GM12878 (cell line): ENCODE measurements at places on chromosomes 12 and 14.

DNA sequence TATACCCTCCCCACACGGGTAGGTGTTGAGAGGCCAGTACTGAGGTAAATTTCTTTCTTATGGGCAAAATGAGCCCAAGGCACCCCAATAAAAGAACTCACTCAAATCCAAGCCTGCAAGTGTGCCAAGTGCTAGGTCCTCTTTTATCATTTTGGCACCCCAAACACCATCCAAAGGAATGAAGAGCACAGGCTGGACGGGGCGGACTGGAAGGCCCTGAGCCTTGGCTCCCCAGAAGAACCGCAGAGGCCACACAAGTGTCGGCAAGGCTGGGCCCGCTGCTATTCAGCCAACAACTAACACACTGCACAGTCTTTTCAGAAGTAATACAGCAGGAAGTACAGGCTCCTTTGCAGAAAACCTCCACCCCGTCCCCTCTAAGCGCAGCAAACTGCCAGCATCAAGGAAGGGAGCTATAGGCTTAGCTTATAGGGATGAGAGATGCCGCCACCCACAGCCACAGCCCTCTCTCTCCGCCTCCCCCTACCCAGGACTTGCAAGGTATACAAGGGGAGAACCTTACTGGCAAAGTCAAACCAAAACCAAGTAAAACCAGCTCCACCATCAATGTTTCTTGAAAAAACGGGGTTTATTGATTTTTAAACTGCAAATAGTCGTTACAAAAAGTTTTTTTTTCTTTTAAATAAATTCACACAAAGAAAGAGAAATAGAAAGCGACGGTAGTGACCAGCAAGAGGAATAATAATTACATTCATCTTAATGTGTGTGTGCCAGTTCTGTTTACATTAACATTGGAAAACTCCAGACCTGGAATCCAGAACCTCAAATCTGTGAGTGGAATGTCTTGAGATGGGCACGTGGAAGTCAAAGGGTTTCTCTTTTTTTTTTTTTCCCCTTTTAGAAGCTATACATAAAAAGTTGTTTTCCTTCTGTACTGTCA is 5.5 kb downstream of the ZFP36L1 start:
- no peak for DNase-seq

- no peak for DNase-seq
Observed at GRCh38 chr12:108642899-108643654, 9.4 kb upstream of the SELPLG start.

- no peak for DNase-seq
Observed at GRCh38 chr14:101790232-101790631, 28.7 kb downstream of the PPP2R5C start.

DNA sequence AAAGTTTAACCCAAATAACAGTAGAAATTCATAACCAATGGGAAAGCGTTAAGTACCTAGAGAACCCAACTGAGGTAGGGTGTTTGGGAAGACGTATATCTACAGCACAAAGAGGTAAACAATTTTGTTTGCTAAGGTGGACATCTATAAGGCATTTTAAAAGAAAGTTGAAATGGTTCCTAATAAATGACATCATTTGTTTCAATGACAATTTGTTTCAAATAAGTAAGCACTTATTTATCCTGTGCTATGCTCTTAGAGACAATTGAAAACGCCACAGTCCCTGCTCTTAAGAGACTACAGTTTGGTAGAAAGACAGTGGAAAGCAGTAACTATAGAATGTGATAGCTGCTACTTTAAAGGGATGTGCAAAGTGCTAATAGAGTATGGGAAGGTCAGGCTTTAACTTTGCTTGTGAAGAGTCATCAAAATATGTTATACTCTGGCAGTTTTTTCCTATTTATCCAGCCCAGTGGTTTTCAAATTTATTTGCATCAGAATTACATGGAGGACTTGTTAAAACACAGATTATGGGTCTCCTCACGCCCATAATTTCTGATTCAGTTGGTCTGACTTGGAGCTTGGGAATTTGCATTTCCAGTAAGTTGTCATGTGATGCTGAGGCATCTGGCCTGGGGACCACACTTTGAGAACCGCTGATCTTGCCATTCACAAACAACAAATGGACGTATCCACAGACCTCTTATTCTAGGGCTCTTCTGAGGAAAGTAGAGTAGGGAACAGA is 19.6 kb upstream of the SMCO2 start:
- no peak for DNase-seq

DNA sequence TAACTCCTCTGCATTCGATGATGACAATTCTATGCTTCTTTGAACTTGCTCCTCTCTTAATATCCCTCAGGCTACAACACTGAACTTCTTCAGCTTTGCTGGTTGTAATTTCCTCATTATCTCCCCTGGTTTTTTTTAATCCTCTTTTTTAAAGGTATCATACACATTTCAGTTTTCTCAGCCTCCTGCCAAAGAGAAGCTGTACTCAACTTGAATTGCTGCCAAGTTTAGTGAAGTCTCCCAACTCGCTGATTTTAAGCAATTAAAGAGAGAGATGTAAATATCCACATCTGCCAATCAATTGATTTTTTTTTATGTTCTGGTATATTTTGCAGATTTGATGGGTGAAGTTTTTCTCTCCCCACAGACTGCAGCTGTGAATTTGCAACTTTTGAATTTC is 817.8 kb downstream of the GALC start:
- no peak for DNase-seq

DNA sequence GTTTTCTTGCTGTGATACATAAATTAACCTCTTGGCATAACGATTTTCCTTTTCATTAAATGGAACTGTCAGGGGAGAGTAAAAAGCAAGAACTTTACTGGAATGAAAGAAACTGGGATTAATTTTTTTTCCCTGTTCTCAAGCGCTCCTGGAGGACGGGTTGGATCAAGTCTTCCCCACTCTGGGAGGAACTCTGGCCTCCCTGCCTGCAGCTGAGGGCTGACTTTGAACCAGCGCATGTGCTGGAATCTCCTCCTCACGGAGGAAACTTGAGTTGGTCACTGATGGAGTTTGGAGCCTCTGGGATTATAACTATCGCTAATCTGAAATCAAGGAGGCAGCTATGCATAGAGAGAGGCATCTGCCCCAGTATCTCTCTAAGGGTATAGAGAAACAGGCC is 406.4 kb upstream of the TMEM132C start:
- no peak for DNase-seq

GRCh38 chr14:55545779-55546178 is 34.2 kb upstream of the KTN1 start:
- no peak for DNase-seq

GRCh38 chr14:76782115-76782884 is 21.0 kb downstream of the VASH1 start:
- DNase-seq, result no peak

- DNase-seq, result no peak
Observed at GRCh38 chr14:105187935-105188524, 6.9 kb upstream of the NUDT14 start.

DNA sequence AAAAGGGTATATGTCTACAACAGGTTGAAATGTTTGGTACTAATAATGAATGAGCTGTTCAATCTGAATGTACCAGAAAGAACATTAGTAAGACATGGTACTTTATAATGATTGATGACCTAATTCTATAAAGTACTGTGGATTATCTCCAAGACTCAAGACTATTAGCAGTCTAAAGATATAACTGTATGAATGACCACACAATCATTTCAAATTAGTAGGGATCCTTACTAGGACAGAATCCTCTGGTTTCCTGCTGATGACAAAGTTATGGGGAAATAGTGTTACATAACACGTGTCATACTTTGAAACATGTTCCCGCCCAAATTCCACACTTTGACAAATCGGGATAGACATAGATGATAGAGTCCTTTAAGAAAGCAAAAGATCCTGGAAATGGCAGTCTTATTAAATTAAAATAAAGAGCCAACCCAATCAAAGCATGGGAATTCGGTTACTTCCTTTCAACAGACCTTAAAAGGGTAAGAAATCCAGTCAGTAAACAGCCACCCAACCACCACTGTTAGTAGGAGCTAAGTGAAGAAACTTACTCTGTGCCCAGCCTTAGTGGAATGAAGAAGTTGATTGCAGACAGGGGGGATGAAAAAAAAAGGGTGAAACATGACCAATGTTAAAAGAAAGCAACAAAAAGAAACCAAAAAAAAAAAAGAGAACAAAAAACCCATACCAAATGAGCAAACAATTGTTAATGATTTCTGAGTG is 2.8 kb downstream of the VPS29 start:
- DNase-seq, result no peak

- peak; percentile 20 for DNase-seq
Observed at GRCh38 chr12:119938049-119938667, 50.9 kb upstream of the BICDL1 start.

DNA sequence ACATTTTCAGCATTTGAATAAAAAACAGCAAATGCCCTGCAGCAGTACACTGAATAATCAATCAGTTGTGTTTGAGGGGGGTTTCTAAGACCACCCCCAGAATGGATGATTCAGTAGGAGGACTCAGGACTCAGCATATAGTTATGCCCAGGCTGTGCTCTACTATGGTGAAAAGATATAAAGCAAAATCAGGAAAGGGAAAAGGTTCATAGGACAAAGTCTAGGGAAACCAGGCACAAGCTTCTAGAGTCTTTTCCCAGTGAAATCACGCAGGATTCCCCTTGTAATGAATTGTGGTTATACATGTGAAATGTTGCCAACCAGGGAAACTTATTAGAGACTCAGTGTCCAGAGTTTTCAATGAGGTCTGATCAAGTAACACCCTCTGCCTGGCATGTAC is 25.0 kb upstream of the SLC17A8 start:
- DNase-seq, result no peak

DNA sequence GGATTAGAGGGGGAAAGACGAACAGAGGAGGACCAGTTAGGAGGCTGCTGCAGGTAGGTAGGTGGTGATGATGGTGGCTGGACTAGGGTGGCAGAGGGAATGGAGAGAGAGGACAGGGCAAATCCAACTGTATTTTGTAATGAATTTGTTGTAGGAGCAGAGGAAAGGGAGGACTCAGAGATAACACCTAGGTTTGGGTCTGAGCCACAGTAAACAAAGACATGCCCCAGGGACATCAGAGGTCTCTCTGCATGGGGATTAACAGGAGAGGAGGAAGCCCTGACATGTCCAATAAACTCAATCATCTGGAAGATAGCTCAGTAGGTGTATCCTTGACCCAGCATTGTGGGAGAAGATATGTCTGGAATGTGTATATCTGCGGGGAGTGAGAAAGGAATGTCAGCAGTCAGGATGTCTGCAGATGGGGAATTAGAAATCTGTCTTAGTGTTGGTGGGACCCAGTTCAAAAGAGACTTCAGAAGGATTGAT is 4.7 kb upstream of the SLC48A1 start:
- no peak for DNase-seq

- no peak for DNase-seq
Observed at GRCh38 chr14:20469890-20470602, 840 bp downstream of the PNP start.

GRCh38 chr14:68593806-68594536 is 198.9 kb downstream of the ZFP36L1 start:
- no peak for DNase-seq

GRCh38 chr12:41439801-41440200 is 251.7 kb downstream of the PDZRN4 start:
- DNase-seq, result no peak

- DNase-seq, result no peak
Observed at GRCh38 chr12:23954332-23954731, 4.9 kb upstream of the SOX5 start.

- DNase-seq, result no peak
Observed at GRCh38 chr12:92928421-92928961, 604 bp downstream of the EEA1 start.

DNA sequence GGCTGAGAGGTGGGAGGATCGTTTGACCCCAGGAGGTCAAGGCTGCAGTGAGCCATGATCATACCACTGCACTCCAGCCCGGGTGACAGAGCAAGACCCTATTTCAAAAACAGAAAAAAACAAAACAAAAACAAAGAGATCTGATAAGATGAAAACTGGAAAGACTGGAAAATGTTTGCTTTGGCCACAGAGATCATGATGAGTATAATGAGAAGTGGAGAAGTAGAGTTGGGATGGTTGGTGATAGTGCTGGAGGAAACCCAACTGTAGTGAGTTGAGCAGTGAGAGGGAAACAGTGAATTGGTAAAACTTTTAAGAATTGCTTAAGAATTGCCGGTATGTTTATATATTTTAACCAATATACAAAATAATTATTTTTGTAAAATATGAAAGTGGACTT is 39.2 kb downstream of the MON2 start:
- no peak for DNase-seq

DNA sequence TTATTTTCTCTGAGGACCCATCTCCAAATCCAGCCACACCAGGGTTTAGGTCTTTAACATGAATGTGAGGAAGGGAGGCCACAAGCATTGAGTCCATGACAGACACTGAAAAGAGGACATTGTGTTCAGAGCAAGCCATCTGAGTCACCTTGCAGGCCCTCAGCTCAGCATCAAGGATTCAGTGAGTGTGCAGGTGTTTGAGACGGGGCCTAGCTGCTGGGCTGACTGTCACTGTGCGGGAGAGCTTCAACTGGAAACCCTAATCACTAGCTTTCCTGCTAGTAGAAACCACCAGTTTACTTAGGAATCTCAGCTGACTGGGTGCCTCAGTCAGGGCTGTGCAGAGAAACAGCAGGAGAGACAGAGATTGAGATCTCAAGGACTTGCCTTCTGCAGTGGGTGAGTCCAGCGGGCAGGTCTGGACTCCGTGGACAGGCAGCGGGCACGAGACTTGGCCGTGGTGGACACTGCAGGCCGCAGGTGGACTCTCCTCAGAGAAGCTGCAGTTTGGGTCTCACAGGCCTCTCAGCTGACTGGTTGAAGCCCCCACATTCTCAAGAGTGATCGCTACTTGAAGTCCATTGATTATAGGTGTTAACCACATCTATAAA is 86.1 kb upstream of the DYNC1H1 start:
- DNase-seq, result no peak

DNA sequence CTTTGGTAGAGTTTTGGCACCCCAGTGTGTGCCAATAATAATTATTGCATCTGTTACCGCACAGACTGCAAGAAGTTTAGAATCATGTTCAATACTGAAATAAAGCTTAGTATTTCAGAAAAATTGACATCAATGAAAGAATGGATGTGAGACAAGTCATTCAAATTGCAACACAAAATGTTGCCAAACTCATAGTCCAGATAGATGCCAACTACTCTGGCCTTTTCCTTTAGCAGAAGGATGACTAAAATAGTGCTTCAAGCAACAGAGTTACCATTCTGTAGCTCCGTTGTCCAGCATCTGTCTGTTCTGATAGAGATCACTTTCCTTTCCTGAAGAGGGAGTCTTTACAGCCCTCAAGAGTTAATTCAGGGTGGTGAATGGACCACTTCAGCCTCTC is 77.5 kb downstream of the LIN7A start:
- no peak for DNase-seq

DNA sequence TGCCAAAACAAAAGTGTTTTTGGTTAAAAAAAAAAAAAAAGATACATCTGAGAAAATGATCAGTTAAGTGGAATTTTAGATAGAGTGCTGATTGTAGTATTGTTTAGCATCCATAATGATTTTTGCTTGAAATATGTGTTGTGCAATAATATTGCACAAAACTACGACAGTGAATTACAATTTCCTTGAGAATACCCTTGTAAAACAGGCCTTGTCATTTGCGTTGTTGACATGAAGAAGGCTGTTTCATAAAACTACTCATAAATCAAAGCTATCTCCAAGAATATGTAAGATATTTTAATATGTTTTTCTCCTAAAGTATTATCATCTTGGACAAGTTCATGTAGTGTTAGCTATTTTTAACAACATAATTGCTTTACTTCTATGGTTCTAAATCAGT is 1077.0 kb downstream of the LRFN5 start:
- DNase-seq, result no peak

- DNase-seq, result no peak
Observed at GRCh38 chr12:53939141-53940108, 794 bp downstream of the HOXC13 start.

- no peak for DNase-seq
Observed at GRCh38 chr12:113260127-113260526, 38.9 kb downstream of the TPCN1 start.
